ENCODE measurements at places on chromosomes 1 and 21.

- peak; percentile 8 for DNase-seq
Measured at GRCh38 chr21:43210454-43211071, 41.8 kb downstream of the CRYAA start.

GRCh38 chr1:200907611-200908097, 13.0 kb downstream of the INAVA start:
- DNase-seq, result no peak

GRCh38 chr1:43349594-43350306, 9.0 kb upstream of the CDC20 start:
- DNase-seq, result no peak

DNA sequence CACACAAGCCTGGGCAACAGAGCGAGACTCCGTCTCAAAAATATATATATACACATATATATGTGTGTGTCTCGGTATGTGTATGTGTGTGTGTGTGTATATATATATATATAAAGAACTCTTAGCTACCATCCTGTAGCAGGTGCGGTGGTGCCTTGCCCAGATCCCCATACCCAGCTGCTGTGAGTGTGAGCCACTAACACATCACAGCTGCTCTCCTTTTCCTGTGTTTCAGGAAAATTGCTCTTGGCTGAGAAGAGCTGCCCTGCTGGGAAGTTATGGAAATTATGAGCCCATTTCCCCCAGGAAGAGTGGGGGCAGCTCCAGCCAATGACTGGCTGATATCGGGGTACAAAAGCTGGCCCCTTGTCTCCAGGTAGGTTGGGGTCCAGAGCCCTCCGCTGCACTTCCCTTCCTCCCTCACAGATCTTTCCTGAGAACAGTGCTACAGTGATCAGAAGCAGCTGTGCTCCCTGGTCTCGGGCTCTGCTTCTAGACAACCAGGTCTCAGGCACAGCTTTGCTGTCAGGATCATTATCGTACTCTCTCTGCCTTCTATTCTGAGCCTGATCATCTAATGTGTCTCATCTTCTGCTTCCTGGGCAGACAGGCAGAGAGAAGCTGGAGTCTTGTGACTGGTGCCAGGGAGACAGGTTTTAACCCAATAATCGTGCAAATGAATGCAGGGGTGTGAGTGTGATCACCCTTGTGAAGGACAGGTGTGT, 109.6 kb upstream of the ZNF678 start:
- no peak for DNase-seq

DNA sequence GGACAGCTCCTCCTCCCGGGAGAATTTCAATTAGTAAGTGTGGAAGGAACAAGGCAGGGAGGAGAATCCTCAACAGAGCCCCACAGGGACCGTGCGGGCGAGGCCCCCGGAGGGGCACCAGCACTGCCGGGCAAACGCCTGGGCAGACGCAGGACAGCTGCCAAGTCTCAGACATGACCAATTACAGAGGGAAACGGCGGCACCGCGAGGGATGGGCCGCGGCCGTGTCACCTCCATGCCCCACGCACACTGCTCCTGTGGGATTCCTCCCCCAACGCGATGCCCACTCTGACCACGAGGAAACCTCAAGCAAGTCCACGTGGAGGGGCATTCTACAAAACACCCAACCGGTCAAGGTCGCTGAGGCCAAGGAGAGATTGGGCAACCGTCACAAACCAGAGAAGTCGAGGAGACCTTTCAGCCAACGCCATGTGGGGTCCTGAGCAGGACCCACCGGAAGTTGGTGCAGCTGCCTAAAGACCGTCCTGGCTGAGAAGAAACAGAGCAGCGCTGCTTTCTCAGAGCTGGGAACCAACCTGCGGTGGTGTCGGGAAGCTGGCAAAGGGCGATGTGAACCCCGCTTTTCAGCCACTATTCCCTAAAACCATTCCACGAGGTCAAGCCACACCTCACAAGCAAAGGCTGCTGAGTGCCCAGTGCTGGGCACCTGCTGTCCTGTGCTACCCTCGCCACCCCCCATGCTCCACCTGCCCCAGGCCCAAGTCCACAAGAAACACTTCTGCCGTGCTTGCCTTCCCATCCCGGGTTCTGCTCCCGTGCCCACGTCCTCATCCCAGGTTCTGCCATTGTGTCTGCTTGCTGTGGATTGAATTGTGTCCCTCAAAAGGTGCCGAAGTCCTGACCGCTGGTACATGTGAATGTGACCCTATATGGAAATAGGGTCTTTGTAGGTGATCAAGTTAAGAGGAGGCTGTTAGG, 1.4 kb upstream of the KRTAP10-4 start:
- no peak for DNase-seq

GRCh38 chr1:33637846-33638440, 165.5 kb downstream of the ZSCAN20 start:
- no peak for DNase-seq

DNA sequence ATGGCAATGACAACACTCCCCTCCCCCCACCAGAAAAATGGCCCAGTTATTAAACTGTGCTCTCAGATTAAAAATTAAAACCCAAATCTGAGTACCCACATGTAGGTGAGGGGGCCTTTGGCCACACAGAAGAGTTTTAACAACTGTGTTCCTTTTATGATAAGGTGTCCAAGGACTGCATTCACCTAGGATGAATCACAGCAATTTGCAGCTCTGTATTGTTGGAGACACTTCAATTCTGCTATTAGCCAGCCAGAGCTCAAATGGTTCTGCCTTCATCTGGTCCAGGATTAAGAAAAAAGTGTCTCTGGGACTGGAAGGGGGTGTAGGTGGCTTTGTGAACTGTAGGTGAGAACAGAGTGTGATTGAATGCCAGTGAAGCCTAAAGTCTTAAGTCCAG, 43.3 kb upstream of the DIRAS3 start:
- no peak for DNase-seq

DNA sequence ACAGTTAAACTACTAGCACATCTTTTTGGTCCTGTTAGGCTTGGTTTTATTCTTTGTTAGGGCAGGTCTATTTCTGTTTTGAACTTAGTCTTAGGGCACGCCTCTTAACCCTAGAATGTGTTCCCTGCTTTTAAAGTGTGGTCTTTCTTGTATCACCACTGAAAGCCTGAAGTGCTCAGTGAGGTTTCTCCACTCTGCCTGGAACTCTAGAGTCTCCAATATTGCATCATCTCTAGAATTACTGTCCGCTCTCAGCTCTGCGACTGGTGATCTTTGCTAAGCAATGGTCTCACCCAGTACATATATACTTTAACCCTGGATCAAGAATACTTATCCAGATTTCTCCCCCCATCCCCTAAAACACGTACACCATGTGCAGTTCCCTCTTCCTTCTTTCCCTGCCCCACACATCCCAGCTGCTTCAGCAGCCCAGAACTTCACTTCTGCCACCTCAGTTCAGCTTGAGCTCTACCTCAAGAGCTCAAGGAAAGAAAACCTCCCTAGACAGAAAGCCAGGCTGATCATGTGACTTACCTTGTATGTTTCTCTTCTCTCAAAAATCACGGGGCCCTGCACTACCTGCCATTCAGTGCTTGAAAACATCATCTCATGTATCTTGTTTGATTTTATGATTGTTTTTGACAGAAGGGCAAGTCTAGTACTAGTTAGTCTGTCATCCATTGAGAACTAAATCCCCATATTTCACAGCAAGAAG, 59.9 kb downstream of the TENT5C start:
- no peak for DNase-seq

DNA sequence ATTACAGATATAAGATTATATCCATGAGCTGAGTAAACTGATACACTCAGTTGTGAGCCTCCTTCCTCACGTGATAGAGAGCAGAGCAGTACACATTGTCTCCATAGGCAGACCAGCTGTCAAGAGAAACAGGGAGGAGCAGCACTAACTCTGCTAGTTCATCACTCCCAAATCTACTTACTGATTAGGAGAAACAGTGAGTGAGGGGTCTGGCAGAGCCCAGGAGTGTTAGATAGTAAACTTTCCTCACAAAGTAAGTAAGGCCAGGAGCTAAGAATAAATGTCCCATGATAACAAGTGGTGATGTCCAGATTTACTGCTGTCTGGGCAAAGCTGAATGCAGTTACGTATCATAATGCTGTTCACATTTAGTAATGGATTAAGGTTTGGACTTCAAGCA, 168.6 kb upstream of the KCNK2 start:
- DNase-seq, result no peak

DNA sequence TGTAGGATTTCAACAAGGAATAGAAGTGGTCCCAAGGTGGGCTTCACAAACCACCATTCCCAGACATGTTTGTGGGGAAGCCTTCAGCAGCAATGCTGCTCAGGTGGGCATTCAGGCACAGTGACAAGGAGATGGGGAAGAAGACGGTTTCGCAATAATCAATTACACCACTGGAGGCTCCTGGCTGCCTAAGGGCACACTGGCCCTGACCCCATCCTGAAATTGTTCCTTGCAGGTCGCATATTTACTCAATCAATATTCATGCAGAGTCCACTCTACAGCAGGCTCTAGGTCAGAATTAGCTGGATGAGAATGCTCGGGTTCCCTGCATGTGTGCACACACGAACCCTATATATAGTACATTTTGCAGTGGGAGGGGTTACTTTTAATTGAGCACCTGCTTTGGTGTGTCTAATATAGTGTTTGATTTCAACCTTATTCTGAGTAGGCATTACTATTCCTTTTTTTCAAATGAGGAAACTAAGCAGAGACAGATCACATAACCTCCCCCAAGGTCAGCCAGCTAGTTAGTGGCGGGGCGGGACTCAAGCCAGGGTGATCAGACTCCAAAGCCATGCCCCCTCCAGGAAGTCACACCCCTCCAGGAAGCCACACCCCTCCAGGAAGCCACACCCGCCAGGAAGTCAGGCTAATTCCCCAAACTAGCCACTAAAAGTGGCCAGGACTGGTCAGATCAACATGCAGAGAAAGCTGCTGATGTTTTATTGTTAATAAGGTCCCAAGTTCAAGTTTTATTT, 106.5 kb downstream of the HLCS start:
- DNase-seq, result no peak

GRCh38 chr1:16054598-16055540, 11.3 kb downstream of the CLCNKB start:
- DNase-seq, result no peak

DNA sequence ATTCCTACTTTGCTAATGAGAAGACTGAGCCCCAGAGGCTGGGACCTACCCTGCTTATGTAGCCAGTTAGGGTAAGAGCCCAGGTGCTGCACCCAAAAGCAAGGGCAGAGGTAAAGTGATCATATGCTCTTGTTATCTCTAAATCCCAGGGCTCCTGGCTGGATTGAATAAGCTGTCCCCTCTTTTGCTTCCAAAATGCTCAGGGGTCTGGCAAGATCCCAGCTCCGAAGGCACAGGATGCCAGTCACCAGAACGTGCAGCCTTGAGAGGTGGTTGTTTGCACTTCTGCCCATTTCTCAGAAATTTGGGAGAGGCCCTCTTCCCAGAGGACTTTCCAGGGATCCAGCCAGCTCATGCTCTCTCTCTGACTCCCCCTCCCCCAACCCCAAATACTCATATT, 142.4 kb upstream of the TMEM51 start:
- no peak for DNase-seq

DNA sequence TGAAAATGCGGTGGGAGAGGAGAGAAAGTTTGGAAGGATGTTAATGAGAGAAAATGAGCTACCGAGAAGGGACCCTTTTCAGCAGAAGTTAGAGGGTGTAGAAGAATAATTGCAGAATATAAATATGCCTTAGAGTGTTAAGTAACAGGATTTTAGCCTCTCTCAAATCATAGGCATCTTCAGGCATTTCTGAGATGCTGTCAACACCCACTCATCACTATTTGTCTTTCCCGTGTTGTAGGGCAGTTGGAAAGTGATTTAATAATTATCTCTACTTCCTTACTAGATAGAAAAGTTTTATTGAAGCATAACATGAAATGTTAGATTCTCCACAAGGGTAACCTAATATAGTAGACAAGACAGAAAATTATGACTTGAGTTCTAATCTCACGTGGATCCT, 96.4 kb upstream of the RGS4 start:
- DNase-seq, result no peak

DNA sequence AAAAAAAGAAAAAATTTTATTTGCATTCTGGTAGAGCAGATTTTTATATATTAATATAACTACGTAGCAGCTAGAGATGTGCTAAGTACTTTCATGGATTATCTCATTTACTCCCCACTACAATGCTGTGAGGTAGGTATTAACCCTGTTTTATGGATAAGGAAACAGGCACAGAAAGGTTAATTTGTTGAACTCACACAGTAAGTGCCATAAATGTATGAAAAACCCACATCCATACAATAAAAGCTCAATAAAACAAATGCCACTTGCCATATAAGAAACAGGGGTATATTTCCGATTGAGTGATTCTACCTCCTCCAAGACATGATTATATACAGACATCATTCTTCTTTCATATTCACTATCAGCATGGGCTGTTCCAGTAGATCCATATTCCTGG, 83.1 kb downstream of the INTS7 start:
- DNase-seq, result no peak

GRCh38 chr1:40530735-40531380, 579 bp upstream of the ZNF684 start:
- DNase-seq, result no peak

DNA sequence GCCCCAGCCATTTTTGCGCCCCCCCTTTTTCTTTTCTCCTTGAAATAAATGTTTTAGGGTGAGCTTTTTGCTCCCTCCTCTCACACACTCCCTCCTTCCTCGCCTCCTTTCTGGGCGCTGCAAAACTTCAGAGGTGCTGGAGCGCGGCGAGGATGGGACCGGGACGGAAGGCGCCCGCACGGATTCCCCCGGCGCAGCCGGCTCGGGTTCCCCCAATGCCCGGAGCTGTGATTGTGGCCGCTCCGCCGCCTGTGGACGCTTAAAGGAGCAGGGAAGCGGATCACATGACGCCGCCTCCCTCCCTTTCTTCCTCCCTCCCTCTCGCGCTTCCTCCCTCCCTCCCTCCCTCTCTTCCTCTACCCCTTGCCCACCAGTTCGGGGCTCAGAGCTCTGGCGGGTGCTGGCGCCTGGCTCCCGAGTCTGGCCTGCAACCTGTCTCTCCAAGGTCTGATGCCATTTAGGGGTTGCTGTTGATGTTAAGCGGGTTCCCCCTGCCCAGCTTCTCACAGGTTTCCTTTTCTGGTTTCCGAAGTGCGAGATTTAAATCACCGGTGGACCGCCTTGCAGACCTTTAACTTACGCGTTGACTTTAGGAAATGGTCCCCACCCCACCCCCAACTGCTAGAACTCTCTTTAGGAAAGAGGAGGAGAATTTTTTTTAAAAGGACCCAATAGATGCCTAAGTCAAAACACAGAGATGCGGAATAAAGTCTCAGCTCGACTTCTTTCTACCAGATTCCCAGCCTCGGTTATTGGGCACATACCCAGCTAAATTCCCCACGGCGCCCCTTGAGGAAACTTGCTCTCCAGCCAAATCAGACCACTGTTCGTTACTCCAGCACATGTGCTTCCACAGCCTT, at the start of gene WLS:
Gene WLS, minus strand, starts transcription at position 235 of the 860 bp plus-strand sequence. Its CDS starts 224 bp downstream, at position 11.
- no peak for DNase-seq

DNA sequence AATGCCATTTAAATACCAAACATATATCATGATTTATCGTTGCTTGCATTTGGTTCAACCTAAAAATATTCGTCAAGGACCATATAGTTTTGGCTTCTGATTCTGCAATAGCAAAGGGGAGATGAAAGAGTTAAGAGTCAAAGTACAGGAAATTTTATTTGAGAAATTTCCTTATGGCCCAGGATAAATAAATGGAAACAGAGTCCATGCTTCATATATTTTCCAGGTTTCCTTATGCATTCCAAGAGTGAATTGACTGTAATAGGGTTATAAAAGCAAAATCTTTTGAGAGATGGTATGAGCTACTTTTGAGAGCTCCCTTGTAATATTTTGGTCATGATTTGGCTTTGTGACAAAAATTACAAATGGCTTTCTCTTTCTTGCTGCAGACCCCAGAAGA, 140.1 kb downstream of the HMCN1 start:
- no peak for DNase-seq
